ENCODE measurements at places on chromosomes 13 and 19.

DNA sequence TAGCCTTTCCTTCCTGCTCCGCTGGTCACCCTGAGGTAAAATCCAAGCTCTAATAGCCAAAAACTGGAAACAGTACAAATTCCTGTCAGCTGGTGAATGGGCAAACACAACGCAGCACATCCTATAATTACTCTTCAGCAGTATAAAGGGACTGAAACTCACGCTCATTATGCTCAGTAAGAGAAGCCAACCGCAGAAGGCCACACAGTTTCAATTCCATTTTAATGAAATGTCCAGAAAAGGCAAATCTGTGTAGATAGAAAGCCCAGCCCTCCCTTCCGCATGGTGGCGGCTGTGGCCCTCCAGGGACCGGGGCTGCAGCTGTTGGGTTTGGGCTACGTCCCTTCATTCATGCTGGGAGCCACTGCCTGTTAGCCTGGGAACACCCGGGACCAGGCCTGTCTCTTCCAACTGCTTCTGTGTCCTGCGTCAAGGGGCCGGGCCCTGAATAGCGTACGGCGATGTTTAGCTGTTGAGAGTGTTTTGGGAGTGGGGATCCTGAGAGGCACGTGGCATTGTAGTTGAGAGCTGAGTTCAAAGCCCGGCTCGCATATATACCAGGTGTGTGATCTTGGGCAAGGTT is 23.5 kb downstream of the NKPD1 start:
- no peak for DNase-seq

GRCh38 chr13:43494206-43494605 is 292.6 kb downstream of the ENOX1 start:
- no peak for DNase-seq

GRCh38 chr19:34597596-34597995 is 79.4 kb downstream of the SCGB2B2 start:
- no peak for DNase-seq

GRCh38 chr13:26680123-26680450 is 80.5 kb downstream of the GPR12 start:
- DNase-seq, result no peak

DNA sequence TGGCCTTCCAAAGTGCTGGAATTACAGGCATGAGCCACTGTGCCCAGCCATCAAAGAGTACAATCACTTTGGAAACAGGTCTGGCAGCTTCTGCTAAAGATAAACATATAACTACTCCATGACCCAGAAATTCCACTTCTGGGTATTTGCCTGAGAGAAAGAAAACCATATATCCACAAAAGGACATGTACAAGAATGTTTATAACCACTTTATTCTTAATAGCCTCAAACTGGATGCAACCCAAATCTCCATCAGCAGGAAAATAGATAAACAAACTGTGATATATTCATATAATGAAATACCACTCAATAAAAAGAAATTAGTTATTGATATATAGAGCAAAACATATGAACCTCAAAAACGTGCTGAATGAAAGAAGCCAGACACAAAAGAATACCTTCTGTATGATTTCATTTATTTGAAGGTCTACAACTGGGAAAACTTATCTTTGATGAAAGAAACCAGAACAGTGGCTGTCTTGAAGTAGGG is 40.5 kb downstream of the TEX26 start:
- DNase-seq, result no peak

DNA sequence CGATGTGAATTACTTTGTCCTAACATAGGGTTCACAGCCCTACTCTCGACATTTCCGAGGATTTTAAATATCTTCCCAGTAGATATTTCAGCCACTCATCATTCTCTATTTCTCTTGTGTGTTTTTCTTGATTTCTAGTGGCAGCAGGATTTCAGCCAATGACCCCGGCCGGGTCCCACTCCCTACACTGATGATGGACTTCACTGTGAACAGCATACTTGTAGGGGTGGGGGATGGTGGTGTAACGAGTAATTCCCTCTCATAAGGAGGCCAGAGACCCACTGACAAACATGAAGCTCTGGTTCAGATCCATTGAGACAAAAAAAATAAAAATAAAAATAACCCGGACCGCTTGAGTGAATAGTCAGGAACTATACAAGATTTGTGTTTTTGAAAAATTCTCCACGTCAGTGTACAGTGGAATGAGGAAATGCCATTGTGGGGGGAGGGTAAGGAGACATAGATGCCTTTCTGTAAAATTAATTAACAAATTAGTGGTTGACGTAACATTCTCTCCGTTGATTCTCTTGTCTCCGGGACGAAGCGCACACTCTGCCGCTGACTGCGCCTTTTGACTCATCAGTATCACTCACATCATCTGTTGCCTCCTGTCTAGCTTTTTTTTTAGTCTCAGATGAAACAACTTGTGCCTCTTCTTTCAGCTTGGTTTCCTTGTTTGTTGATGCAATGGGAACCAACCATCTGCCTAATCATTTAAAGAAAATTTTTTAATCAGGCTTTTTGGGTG is 48.8 kb upstream of the IRS2 start:
- DNase-seq, result no peak

DNA sequence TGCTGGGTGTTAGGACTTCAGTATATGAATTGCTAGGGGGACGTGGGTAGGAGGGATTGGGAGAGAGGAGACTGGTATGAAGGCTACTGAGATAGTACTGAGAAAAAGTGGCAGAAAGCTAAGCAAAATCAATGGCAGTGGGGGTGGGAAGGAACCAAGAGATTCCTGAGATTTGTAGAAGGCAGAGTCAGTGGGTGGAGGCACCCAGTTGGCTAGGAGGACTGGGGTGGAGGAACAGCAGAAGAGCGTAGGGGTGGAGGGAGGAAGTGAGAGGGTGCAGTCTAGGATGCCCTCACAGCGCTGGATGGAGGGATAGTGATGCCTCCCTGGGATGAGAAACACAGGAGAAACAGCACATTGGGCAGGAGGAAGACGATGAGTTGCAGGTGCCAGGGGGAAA is 5.6 kb upstream of the MEDAG start:
- DNase-seq, result no peak

DNA sequence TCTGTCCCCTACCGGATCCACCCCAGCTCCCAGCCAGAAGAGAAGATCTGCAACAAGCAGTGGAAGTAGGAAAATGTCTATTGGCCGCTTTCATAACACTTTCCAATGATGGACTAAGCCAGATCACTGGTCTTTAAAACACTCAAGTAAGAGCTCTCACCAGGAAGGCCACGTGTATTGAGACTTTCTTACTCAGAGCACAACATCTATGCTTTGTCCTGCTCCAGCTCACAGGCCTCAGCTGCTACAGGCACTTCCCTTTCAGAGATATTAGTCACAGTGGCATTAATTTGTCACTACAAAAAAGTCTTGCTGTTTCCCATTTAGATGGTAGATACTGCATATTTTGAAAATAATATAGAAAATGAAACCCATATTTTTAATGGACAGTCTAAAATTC is 164.2 kb downstream of the ABCC4 start:
- DNase-seq, result no peak

DNA sequence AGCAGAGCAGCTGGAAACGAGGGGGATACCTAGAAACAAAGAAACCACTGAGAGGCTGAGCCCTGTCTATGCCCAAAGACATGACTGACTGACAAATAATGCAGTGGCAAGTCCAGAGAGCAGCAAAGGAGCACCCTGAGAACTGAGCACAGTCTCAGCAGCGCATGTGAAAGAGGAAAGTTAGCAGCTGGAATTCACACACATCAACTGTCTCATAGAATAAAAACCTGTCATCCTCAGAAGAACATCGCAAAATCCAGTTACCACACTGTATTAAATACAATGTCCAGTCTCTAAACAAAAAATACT is 24.1 kb upstream of the DLEU7 start:
- DNase-seq, result no peak

GRCh38 chr13:51733374-51734298 is 70.3 kb downstream of the DHRS12 start:
- DNase-seq, result no peak

GRCh38 chr13:20053016-20053415 is 94.5 kb downstream of the ZMYM2 start:
- DNase-seq, result no peak

DNA sequence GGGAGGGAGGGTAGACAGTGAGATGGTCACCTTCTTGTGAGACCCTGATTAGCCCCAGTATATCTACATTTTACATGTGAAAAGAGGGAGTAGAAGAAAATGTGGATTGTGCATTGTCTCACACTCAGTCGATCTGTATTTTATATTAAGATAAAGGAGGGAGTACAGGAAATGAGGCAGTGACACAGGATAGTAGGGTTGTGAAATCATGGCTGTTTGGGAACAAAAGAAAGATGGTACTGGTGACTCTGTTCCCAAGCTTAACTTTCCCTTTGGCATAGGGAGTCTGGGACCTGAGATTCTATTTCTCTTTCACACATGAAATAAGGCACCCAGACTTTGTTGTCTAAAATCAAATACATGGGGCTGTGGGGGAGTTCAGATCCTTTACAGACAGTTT is 194.7 kb downstream of the ABCC4 start:
- DNase-seq, result no peak

DNA sequence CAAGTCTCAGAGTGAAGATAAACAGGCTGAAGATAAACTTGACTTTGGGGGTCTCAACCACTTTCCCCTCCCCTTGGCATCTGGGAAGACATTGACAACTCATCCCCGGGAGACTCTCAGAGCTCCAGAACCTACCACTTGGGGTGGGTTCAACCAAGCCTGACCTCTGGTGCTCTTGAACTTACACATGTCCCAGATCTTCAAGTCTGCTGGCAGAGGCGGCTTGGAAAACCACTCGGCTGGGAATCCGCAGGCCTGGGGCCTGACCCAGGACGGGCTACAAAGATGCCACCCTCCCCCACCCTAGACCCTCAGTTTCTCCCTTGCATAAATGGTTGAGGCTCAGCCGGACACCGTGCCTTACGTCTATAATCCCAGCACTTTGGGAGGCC is 512 bp downstream of the LRRC8E start:
- DNase-seq, result no peak

GRCh38 chr13:78402708-78403400 is 200.5 kb downstream of the POU4F1 start:
- no peak for DNase-seq

- no peak for DNase-seq
These were observed 2590.9 kb downstream of the PCDH9 start for GRCh38 chr13:64639206-64639605.

- no peak for DNase-seq
These were observed 72.6 kb downstream of the NBEA start for GRCh38 chr13:35014606-35015213.

DNA sequence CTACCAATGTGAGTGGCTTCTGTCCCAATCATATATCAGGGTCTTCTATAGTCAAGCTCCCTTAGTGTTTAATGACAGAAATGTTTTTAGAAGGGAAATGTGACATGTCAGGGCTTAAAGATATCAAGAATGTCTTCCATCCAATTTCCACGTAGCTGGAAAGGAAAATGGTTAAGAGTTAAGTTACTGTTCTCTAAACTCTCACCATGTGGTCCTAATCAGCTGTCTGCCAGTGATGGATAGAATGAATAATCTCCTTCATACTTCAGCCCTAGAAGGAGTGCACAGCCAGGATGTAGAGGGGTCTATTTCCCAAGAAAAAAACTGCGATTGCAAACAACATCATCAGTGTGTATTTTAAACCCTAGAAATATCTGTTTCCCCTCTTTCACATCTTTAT is 36.3 kb downstream of the FLT1 start:
- DNase-seq, result no peak

GRCh38 chr13:99974939-99975561 is 3.5 kb upstream of the ZIC5 start:
- no peak for DNase-seq

DNA sequence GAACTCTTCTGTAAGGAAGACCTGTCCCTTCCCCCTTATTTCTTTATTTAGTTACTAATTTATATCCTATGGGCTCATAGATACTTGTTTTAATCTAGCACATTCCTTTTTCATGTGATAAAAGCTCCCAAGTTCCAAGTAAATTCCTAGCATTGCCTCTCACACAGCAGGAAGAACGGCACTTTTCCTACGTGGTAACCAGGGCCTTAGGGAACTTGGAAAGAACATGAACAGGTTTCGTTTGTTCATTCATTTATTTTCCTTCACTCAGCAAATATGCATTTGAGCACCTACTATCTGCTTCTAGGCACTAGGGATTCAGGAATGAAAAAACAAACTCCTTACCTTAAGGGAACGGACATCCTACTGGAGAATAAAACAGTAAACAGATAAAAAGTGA is 125.1 kb downstream of the SIPA1L3 start:
- DNase-seq, result no peak

- DNase-seq, result no peak
These were observed 26.0 kb downstream of the VSTM2B start for GRCh38 chr19:29551774-29552173.

GRCh38 chr19:12664406-12665280 is 1.9 kb downstream of the MAN2B1 start:
- no peak for DNase-seq

DNA sequence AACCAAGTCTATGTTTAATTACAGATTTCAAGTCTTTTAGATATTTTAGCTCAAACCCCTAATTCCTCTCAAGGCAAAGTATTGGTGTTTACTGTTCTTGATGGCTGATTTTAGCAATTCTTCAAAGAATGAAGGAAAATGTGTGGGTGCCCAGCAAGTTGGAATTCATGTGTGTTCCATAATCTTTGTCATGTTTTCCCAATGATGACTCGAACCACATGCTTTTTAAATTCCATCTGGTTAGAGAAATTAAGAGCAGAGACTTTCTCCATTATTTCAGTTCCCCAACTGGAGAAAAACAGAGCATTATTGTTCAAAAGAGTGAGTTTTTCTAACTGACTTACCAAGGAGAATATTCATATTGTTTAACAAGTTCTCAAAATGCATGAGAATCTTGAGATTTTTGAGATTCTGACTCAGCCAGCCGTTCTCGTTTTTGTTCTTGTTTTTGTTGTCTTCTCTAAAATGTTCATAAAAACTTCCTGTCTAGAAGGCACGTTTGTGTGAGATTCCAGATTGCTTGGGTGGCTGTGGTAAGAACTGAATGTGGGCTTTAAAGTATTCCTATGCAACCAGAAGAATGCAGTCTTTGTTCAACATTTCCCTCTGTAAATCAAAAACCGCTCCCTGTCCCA is 404.7 kb downstream of the IRS2 start:
- DNase-seq, result no peak

GRCh38 chr13:64674126-64674525 is 2556.0 kb downstream of the PCDH9 start:
- DNase-seq, result no peak

DNA sequence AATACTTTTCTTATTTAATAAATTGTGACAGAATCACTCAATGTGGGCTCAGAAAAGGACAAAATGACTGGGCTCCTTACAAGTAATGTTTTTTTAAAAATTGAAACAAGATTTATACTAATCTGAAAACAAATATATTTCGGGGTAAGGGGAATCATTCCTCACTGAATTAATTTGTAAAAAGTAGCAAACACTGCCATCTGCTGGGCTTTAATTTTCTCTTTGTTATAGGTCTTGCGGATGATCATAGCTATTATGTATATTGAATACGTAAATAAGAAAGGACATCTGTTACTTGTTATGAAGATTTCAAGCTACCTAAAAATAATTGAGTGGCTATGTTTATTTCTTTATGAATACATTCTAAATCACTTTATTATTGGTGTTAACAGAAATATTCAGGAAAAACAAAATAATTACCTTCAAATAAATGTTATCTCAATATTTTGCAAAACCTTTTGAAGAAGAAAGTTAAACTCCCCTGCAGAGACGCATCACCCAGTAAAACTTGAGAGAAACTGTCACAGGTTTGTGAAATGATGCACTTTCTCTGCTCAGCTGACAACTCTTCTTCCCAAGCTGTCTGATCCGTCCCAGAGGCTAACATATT is 17.8 kb upstream of the ENOX1 start:
- no peak for DNase-seq

GRCh38 chr13:76326343-76326742 is 559.9 kb downstream of the KCTD12 start:
- DNase-seq, result no peak
